ENCODE measurements at places on chromosomes 6 and 20. TPM values are rescaled to one million over a fixed set of nuclear protein-coding genes. Genes with fewer than 3 reads are reported as not detected.

Gene GCNT2
- 2.5 TPM for total RNA-seq

Gene MUC21
- total RNA-seq, result not detected

Gene RAET1L
- total RNA-seq, result not detected

Gene KHDC1
- total RNA-seq, result 5.2 TPM

Gene DACT2
- 1.8 TPM for total RNA-seq

Gene CSNK2B
- 302 TPM for total RNA-seq

Gene CLVS2
- not detected for total RNA-seq

Gene IPCEF1
- total RNA-seq, result 1.5 TPM

Gene FGD2
- 0.57 TPM for total RNA-seq

Gene CYP24A1
- not detected for total RNA-seq

Gene EPHA7
- not detected for total RNA-seq

Gene CFB
- total RNA-seq, result not detected

Gene BPIFB2
- not detected for total RNA-seq

Gene CPNE5
- 0.65 TPM for total RNA-seq

Gene BEND6
- not detected for total RNA-seq

Gene ZC2HC1B
- not detected for total RNA-seq

Gene HLA-DQA1
- 3.6 TPM for total RNA-seq

All from activated CD4-positive, alpha-beta T cell treated with anti-CD3 and anti-CD28 coated beads, Interleukin-2, amount 10 ng/mL, durations not matched to agents 24 days and 14 days (primary cell).